ENCODE measurements at places on chromosomes 2 and 18.

DNA sequence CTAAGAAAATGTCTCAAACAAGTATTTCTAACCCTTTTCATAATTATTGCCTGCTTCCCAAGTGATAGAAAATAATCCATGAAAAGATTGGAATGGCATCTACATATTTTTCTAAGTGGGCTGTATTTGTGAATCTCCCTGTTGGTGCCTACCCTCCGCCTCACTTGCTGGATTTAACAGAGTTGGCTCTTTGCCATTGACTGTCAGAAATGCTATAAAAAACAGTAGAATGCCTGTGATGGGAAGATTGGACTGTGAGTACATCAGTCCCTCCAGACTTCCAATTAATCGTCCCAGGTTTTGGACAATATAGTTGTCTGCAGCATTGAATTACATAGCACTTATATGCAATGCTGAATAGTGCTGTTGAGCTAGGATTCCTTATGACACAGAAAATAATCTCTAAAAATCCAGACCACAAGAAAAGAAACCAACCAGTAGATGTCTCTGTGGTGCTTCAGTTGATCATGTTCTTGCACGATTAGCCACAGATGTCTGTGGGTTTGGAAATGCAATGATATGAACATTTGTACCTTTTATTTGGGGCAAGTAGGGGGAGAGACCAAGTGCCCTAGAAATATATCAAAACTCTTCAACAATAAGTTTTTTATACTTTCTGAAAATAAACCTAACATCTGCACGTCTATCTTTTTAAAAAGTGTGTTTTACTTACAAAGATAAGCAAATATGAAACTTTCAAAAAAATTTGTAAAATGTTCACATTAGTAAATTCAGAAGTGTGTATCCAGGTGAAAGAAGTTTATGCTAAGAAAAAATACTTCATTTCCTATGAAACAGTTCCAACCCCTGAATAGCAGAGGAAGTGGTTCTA is 88.5 kb downstream of the DYNAP start:
- peak; percentile 76 for DNase-seq

DNA sequence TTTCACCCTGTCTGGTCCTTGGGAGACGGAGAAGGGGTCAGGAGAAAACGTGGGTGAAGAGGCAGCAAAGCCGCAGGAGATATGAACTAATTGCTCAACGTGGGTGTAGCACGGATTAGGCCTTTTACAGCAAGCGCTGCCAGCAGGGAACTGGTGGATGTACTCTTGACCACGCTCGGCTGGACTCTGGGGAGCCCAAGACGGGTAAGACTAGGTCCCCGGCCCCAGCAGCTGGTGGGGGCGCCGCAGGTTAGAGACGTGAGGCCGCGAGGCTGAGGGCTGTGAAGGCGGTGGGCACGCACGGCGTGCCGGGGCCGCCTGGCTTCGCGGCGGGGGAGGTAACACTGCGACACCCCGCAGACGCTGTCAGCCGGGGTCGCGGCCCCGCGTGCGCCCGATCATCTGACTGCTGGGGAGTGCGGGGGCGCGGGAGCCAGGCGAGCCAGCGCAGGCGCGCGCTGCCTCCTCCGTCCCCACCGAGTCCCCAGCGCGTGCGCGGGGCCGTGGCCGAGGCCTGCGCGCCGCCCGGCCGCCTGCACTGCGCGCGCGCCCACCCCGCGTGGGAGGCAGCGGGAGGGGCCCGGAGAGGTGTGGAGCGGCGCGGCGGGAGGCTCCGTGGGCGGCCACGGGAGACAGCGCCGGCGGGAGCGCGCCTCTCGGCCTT is at the start of gene CLIP4:
TSS of gene CLIP4 (plus strand) at position 470 of the 664 bp plus-strand sequence. CDS start 5,974 bp downstream, outside the sequence.
- DNase-seq: peak; percentile 51

GRCh38 chr2:45013229-45014015 is 4.2 kb upstream of the SIX2 start:
- no peak for DNase-seq

GRCh38 chr2:179796213-179797007 is 65.0 kb downstream of the ZNF385B start:
- no peak for DNase-seq

DNA sequence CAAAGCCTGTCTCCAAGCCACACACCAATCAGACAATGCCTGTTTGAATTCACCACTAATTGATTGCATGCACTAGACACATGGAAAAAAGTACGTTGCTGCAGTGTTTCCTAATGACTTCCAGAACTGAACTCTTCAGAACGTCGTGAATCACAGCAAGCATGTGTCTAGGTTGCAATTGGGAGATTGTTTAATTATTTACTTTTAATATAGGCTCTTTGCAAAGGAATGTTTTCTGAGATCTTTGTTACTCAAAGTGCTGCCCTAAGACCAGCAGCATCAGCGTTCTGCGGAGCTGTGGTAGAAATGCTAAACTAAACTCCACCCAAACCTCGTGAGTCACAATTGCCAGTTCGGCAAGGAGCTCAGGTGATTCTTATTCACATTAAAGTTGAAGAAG is 52.7 kb upstream of the CCDC68 start:
- DNase-seq: peak; percentile 70

- DNase-seq: no peak
These were observed 24.9 kb upstream of the SLC3A1 start for GRCh38 chr2:44250376-44250775.

- no peak for DNase-seq
These were observed 6.4 kb upstream of the IMP4 start for GRCh38 chr2:130336150-130336876.

DNA sequence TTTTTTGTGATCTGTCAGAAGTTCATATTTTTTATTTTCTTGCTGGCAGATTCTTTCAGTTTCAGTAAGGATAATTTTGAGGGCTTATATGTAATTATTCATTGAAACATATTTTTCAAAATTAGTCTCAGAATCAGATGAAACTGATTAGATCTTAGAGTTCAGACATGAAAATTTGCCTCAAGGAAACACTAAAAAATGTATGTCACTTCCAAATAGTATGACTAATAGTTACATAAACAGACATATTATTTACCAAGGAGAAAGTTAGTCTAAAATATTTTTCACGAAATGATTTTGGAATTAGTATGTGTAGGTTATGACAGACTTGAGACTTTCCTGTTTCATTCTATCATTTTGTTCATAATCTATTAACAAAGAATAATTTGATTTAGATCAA is 628.6 kb downstream of the CCDC85A start:
- DNase-seq: no peak

DNA sequence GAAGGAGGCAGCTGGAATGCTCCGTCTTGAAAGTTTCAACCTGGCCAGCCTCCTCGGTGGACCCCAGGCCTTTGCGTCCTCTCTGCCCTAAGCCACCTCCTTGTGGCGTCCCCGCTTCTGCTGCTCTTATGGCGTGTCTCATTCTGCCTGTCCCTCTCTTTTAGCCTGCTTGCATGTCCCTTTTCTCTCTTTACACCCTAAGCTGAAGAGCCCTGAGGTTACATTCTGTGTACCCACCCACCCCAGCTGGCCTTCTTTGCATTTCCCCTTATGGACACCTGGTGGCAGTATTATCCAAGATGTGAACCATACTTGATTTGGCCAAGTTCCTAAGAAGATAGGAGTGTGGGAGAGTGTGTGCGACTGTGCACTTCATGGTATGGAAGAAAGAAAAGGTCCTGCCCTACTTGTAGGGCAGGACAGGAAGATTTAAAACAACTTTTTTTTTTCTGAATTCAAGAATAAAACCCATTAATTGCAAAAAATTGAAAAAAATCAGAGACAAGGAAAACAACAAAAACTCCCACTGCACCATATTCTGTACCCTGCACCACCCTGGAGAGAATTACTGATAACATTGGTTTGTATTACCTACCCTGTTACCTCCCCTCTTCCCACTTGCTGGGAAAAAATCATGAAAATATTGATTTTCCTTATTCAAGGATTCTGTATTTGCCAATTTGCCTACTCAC is 77.4 kb downstream of the DYSF start:
- DNase-seq: peak; percentile 42

- DNase-seq: no peak
These were observed 101.1 kb downstream of the BCL2 start for GRCh38 chr18:63218472-63218871.

GRCh38 chr2:30683236-30683956 is 123.8 kb downstream of the CAPN13 start:
- no peak for DNase-seq

GRCh38 chr18:74436158-74436769 is 20.8 kb downstream of the DIPK1C start:
- DNase-seq: no peak

- peak; percentile 97 for DNase-seq
These were observed 1.3 kb upstream of the FAP start for GRCh38 chr2:162244541-162245031.

GRCh38 chr2:152740743-152741328 is 22.4 kb downstream of the ARL6IP6 start:
- DNase-seq: peak; percentile 58

DNA sequence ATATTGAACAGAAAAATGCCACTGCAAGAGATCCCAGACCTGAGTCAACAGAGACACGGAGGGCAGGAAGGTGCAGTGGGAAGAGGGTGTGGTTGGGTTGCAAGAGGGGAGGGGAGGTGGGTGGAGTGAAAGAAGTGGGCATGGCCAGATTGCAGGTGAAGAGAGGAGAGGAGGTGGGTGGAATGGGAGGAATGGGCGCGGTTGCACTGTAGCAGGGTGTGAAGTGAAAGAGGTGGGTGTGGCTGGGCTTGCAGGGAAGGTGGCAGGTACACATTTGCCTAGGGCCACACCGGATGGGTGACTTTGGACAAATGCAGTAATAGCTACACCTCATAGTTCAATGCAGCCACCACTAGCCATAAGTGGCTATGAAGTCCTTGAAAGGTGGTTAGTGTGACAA is 71.1 kb downstream of the DOCK10 start:
- DNase-seq: no peak

- DNase-seq: no peak
These were observed 30.2 kb downstream of the IL1RL2 start for GRCh38 chr2:102217032-102217431.

DNA sequence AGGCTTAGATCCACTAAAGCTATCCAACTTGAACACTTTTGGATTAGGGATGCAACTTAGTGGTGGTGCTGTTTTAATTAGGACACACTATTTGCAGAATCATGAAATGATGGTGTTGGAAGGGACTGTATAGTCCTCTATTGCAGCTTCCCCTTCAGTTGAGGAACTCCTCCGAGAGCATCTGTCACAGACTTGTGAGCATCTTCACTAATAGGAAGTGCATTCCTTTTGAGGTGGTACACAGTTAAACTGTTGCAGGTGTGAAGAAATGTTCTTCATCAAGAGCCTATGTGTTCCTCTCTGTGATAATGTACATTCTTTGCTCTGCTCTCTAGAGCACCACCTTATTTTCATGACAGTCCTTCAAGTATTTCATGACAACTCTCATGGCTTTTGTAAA is 197.4 kb downstream of the CAMKMT start:
- no peak for DNase-seq

DNA sequence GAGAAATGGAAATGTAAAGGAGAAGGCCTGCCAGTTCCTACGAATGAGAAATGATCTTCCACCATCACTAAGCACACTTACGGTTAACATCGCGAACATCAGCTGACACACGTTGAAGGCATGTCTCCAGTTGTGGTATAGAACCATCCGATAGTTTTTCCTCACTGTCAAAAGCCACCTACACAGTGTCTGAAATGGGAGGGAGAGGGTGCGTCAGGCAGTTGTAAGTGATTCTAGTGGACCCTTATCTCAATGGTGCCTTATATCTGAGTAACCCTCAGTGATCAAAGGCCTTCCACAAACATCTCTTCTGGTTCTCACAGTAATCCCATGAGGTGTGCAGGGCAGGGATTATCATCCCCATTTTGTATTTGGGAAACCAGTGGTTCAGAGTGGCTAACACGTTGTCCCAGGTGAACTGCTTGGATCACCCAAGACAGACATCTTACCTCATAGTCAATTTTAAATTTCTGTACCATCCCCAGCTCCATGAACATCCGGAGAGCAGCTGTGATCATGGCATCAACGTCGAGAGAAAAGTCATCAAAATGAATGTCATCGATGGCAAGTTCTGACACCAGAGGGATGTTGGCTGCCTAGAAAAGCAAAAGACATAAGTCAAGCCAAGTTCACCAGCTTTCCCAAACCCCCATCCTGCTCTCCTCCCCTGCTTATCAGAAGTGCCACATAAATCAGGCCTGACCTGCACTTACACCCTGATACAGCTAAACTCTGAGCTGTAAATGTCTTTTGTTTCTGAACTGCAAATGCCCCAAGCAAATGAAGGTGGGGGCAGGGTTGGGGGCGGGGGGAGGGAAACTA is 335.2 kb downstream of the AGPS start:
- no peak for DNase-seq

- DNase-seq: peak; percentile 53
These were observed 215.2 kb downstream of the VAPA start for GRCh38 chr18:10128921-10129501.

GRCh38 chr18:48367557-48367956 is 41.6 kb downstream of the ZBTB7C start:
- DNase-seq: no peak
